ENCODE measurements at places on chromosomes 16 and 17.

GRCh38 chr16:24626256-24626655 is 86.9 kb downstream of the RBBP6 start:
- no peak for DNase-seq

DNA sequence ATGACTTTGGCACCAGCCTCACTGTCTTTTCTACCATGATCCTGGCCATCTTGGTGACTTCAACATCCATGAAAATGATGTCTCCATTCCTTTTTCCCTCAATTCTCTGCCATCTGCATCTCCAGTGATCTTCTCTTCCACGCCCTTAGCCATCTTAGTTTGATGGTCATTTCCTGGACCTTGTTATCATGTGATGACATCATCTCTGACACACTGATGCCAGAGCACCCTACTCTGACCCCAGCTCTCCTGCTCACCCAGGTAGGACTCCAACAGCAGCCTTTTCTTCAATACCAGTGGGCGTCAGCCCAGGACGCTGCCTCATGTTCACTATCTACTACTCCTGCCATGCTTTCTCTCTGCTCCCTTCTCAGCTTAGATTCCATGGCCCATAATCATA is 83.2 kb downstream of the ZZEF1 start:
- no peak for DNase-seq

DNA sequence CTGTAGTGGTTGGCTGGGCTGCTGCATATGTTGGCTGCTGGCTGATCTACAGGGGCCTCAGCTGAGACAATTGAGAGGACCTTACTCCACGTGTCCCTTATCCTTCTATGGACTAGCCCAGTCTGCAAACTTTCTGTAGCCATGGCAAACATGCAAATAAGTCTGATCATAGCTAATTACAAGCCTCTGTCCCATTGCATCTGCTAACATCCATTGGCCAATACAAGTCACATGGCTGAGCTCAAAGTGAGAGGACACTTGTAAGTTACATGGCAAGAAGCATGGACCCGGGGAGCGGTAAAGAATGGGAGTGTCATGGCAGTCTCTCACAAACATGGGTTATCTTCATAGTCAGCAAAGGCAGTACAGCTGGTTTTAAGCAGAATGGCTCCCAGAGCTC is 11.6 kb upstream of the IL4R start:
- no peak for DNase-seq

DNA sequence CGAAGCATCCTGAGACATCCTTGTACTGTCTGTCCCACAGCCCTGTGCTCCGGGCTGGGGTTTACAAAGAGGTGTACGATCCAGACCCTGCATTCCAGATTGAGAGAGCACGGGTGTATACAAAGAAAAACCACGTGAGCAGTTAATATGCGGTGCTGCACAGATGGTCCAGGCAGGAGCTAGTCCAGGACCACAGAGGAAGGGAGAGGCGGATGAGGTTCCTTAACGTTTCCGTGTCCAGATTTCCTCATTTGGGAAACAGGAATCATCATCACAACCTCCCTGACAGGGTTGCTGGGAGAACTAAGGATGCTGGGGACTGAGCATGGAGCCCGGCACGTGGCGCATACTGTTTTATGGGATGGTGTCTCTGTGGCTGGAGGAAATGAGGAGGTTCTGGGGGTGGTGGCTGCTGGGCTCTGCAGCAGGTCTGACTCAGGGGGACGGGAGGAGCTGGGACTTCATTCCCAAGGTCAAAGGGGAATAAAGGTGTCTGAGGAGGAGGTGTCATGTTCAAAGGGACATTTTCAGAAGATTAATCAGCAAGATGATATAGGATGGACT is 26.2 kb downstream of the WIPI1 start:
- DNase-seq, result no peak

DNA sequence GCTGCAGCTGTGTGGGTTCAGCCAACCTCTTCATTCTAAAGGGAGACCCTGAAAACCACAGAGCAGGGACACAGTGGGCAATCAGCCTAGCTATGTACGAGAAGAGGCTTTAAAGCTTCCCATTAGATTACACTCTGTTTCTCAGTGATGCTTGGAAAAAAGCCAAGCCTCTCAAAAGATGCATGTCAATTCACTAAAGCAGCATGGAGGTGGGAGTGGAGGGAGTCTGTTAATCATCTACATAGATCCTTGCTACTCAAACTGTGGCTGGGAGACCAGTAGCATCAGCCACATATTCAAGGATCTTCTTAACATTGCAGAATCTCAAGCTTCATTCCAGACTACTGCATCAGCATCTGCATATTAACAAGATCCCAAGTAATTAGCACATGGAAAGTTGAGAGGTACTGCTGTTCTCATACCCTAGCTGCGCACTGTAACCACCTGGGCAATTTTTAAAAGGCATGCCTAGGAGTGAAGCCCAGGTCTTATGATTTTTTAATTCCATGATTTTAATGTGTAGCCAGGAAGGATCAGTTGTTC is 305.9 kb downstream of the PMP22 start:
- DNase-seq, result no peak

GRCh38 chr17:50046179-50046578 is 9.7 kb upstream of the ITGA3 start:
- DNase-seq, result no peak

DNA sequence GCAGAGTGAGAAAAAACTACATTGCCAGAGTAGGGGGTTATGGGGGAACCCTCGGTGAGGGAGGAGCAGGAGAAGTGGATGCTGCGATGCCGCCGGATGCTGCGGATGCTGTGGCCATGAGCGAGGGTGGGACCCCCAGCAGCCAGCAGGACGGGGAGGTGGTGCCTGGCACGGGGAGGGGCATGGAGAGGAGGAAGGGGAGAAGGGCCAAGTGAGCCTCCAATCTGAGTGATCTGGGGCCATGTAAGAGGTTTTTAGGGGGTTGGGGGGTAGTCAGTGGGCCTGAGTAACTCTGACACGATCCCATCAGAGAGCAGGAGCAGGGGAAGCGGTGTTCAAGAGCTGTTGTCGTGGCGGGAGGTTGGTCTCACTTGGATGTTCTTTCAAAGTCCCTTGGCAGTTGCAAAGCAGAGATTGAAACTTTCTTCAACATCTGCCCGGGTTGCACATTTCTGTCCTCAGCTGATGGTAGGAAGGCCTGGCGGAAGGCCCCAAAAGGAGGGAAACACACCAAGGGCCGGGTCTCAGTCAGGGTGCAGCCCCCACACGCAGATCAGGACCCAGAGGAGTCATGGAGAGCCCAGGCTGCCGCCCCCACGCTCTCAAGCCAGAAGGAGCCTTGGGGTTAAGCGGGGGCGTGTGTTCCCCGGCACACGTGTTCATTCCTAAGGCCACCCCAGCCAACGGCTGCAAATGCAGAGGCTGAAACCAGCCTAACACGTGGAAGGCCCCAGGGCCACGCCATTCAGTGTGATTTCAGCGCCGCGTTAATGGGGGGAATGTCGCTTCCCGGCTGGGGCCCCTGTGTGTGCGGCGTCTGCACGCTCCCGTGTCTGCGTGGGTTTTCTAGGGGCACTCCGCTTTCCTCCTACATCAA is 81.7 kb downstream of the ZDHHC7 start:
- no peak for DNase-seq

- DNase-seq, result peak; percentile 41
Observed at GRCh38 chr16:75296606-75297005, 45.2 kb upstream of the BCAR1 start.

DNA sequence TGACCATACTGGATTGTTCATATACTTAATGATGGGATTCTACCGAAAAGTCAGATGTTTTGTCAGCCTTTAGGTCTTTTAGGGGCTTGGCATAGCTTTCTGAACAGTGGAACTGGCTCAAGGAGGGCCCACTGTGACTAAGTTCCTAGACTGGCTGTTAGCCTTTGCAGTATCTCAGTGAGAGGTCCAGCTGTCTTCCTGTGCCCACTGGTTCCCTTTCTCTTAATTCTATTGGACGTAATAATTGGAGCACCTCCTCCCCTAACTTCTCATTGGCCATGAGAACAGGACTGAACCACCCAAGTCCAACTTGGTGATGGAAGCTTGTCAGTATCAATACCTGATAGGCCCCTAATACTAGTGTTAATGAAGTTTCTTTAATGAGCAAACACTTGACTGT is 13.5 kb downstream of the KPNA2 start:
- DNase-seq, result no peak

- no peak for DNase-seq
Observed at GRCh38 chr16:64532691-64533090, 589.2 kb downstream of the CDH11 start.

DNA sequence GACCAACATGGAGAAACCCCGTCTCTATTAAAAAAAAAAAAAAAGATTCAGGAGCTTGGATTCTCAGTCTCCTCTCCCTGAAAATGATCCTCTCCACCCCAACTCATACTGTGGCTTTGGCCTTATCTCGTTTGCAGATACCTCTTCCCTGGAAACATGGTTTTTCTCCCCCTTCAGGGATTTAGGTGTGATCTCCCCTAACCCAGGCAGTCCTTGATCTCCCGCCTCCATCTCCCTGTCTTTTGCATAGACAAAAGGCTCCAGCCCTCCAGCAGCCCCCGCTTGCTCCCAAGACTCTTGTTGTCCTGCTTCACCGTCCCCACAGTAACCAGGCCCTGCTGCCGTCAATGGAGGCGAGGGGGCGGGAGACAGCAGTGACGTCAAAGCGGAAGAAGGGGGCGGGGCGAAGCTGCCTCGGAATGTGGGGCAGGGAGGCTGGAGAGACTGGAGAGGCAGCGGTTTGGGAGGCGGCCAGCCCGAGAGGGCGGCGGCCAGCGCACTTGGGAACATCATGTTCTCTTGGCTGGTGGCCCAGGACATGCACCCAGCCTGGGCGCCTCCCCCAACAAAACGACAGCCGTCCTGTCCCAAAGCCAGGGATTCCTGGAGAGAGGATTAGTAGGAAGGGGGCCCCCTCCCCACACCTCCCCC is 1.9 kb upstream of the PER1 start:
- DNase-seq, result peak; percentile 89

DNA sequence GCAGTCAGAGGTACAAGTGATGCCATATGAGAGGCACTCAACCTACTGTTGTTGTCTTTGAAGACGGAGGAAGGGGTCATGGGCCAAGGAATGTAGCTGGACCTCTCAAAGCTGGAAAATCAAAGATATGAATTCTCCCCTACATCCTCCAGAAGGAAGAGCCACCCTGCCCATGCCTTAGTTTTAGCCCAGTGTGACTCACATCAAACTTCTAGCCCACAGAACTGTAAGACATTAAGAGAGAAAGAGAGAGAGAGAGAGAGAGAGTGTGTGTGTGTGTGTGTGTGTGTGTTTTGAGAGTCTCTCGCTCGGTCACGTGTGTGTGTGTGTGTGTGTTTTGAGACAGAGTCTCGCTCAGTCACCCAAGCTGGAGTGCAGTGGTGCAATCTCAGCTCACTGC is 87.1 kb downstream of the STX8 start:
- no peak for DNase-seq

DNA sequence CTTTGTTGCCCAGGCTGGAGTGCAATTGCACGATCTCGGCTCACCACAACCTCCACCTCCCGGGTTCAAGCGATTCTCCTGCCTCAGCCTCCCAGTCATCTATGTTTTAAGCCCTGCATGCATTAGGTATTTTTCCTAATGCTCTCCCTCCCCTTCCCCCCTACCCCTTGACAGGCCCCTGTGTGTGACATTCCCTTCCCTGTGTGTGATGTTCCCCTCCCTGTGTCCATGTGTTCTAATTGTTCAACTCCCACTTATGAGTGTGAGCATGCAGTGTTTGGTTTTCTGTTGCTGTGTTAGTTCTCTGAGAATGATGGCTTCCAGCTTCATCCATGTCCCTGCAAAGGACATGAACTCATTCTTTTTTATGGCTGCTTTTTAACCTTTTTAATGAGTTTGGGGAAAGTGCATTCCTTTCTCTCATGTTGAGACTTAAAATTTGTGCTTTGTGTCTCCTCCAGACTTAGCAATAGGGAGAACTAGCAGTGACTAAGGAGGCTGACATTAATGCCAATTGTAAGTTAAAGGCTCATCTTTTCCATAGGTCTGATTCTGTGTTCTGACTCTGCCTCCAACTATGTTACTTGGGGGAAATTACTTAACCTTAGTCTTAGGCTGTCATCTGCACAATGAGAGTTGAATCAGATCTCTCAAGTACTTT is 17.7 kb upstream of the PHAF1 start:
- peak; percentile 49 for DNase-seq

DNA sequence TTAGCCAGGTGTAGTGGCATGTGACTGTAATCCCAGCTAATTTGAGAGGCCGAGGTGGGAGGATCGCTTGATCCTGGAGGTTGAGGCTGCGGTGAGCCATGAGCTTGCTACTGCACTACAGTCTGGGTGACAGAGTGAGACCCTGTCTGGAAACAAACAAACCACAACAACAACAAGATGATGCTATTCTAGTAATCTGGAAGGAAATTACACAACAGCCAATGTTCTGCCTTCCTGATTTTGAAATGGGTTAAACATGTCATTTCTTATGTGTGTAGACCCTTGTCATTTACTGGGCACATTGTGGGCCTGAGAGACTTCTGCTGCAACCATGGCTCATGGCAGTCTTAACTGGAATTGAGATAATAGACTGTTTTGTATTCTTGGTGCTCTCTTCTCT is 5.9 kb downstream of the COQ7 start:
- DNase-seq, result no peak

GRCh38 chr16:1461146-1461545 is 13.7 kb downstream of the CLCN7 start:
- DNase-seq, result no peak

DNA sequence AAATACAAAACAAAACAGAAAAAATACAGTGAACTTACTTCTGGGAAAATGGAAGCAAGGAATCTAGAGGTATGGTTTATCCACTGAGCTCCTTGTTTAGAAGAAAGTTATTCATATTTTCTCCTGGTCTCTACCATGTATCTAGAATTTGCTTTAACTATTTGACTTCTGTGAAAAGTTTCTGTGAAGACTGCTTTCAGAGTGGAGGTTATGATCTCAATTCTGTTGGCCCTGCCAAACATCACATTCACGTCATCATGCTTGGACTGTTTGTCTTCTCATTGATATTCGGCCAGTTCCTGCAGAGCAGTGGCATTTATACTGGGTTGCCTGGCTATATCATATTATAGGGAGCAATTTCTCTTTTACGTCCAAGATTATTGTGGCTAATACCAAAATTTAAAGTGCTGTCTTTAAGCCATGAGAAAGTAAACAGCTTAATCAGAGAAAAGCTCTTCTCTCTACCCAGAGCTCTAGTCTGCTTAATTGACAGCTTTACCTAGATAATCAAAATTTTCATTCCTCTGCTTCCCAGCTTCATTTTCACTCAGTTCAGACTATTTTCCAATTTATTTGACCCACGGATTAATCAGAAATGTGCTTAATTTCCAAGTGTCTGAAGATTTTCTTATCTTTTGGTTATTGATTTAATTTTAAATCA is at the start of gene ABCA8:
ABCA8 (minus strand) TSS at position 212 of the 661 bp plus-strand sequence. CDS start 13,358 bp downstream, outside the sequence.
- DNase-seq, result peak; percentile 22

DNA sequence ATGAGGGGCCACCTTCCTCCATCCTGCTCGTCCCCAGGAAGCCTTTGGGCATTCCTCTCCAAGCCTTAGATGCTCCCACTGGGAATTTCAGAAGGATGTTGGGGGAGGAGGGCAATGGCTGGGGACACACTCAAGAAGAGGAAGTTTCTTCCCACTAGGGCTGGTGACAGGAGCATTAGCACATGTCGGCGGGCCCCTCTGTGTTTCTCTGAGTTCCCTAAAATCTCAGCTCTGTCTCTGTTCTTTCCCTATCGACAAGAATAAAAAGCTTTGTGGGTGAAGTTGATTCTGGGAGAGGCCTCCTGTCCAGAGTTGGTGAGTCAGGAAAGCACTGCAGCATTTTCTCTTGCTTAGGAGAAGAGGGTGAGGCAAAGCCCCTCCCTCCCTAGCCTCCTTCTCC is 19.7 kb upstream of the C17orf107 start:
- no peak for DNase-seq

GRCh38 chr17:29615492-29616299 is 7.0 kb downstream of the CORO6 start:
- peak; percentile 96 for DNase-seq

- DNase-seq, result peak; percentile 88
Observed at GRCh38 chr16:81616321-81617020, 162.6 kb upstream of the PLCG2 start.

GRCh38 chr17:79981090-79981489 is 54.6 kb downstream of the TBC1D16 start:
- DNase-seq, result no peak
